Heart right ventricle (tissue), 16 donors: ENCODE measurements at places on chromosomes 4 and X.

- DNase-seq = no peak
Observed at GRCh38 chr4:41857226-41857641, 78.0 kb upstream of the TMEM33 start.

GRCh38 chr4:123939621-123940020 is 543.0 kb downstream of the SPRY1 start:
- no peak for DNase-seq

GRCh38 chr4:82611527-82611926 is 49.7 kb upstream of the TMEM150C start:
- DNase-seq = no peak

GRCh38 chr4:31518796-31519250 is 798.7 kb downstream of the PCDH7 start:
- DNase-seq = no peak

- no peak for DNase-seq
Observed at GRCh38 chr4:163587867-163588266, 93.4 kb downstream of the TMA16 start.
